ENCODE measurements at places on chromosomes 13 and 19. TPM values are rescaled to one million over a fixed set of nuclear protein-coding genes. Genes with fewer than 3 reads are reported as not detected.

GFY gene
- polyA plus RNA-seq, result not detected

CLDN10 gene
- polyA plus RNA-seq, result not detected

PSG1 gene
- polyA plus RNA-seq, result not detected

ZIC2 gene
- not detected for polyA plus RNA-seq

COL4A2 gene
- not detected for polyA plus RNA-seq

SYT5 gene
- polyA plus RNA-seq, result 2.6 TPM

STK11 gene
- polyA plus RNA-seq, result 28.1 TPM

LILRB5 gene
- not detected for polyA plus RNA-seq

CDX2 gene
- polyA plus RNA-seq, result not detected

ZNF570 gene
- polyA plus RNA-seq, result 3.8 TPM

YJEFN3 gene
- not detected for polyA plus RNA-seq

NLRP4 gene
- polyA plus RNA-seq, result 0.76 TPM

GNG7 gene
- 57.8 TPM for polyA plus RNA-seq

PPP5C gene
- 26.6 TPM for polyA plus RNA-seq

DUS3L gene
- polyA plus RNA-seq, result 40.0 TPM

FREM2 gene
- not detected for polyA plus RNA-seq

PRRG2 gene
- polyA plus RNA-seq, result 0.62 TPM

BCKDHA gene
- 70.0 TPM for polyA plus RNA-seq

KRTDAP gene
- not detected for polyA plus RNA-seq

MATK gene
- 3.6 TPM for polyA plus RNA-seq

NMRK2 gene
- polyA plus RNA-seq, result not detected

CEACAM4 gene
- polyA plus RNA-seq, result not detected

ZNF468 gene
- polyA plus RNA-seq, result 30.4 TPM

TNFAIP8L1 gene
- 8.3 TPM for polyA plus RNA-seq

ZNF728 gene
- not detected for polyA plus RNA-seq

UNC13A gene
- not detected for polyA plus RNA-seq

PRR36 gene
- polyA plus RNA-seq, result not detected

TSKS gene
- polyA plus RNA-seq, result not detected

C19orf33 gene
- 1.2 TPM for polyA plus RNA-seq

ZNF790 gene
- polyA plus RNA-seq, result 9.1 TPM

ZNF471 gene
- 0.45 TPM for polyA plus RNA-seq

SLC27A1 gene
- 1.3 TPM for polyA plus RNA-seq

F7 gene
- not detected for polyA plus RNA-seq

ATXN8OS gene
- polyA plus RNA-seq, result not detected

AP3D1 gene
- 36.3 TPM for polyA plus RNA-seq

All from naive B cell (primary cell).